ENCODE measurements at places on chromosomes 1 and 21.

DNA sequence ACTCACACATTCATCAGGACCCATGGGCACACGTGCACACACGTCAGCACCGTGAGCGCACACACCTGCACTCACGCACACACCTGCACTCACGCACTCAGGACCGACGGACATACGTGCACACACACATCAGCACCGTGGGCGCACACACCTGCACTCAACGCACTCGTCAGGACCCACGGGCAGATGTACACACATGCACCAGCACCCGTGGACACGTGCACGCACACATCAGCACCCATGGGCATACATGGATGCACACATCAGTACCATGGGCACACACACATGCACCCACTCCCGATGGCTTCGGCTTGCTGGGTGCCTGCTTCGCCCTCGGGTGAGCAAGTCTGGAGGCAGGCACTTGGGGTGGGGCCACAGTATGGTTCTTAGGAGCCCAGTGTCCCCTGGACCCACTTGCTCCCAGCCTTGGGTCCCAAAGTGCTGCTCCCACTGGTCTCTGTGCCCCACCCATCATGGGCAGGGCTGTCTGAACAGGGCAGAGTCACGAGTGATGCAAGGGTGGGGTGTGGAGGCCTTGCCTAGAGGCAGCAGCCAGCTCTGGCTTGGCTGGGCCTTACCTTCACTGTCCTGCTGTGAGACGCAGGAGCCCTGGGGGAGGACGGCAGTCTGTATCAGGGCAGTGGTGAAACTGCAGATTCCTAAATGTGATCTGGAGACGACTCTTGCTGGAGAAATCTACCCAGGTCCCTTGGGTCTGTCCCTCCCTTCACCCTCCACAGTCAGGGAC is 49.8 kb downstream of the SKI start:
- DNase-seq = no peak

GRCh38 chr21:42646836-42647235 is 6.6 kb upstream of the PDE9A start:
- DNase-seq = no peak

GRCh38 chr1:149849947-149850360 is 49.4 kb upstream of the BOLA1 start:
- DNase-seq = no peak

- DNase-seq = no peak
These were observed 10.9 kb downstream of the PRDX6 start for GRCh38 chr1:173488001-173488400.

- peak; percentile 8 for DNase-seq
These were observed 74.6 kb downstream of the DMRTA2 start for GRCh38 chr1:50348449-50349241.

- no peak for DNase-seq
These were observed 13.0 kb upstream of the ZNF692 start for GRCh38 chr1:248871837-248872401.

- no peak for DNase-seq
These were observed 16.3 kb downstream of the SPATA46 start for GRCh38 chr1:162360237-162360873.

GRCh38 chr1:184878002-184878401 is 96.3 kb downstream of the NIBAN1 start:
- DNase-seq = no peak

- no peak for DNase-seq
These were observed 1180.3 kb upstream of the B3GALT2 start for GRCh38 chr1:194366705-194367104.

DNA sequence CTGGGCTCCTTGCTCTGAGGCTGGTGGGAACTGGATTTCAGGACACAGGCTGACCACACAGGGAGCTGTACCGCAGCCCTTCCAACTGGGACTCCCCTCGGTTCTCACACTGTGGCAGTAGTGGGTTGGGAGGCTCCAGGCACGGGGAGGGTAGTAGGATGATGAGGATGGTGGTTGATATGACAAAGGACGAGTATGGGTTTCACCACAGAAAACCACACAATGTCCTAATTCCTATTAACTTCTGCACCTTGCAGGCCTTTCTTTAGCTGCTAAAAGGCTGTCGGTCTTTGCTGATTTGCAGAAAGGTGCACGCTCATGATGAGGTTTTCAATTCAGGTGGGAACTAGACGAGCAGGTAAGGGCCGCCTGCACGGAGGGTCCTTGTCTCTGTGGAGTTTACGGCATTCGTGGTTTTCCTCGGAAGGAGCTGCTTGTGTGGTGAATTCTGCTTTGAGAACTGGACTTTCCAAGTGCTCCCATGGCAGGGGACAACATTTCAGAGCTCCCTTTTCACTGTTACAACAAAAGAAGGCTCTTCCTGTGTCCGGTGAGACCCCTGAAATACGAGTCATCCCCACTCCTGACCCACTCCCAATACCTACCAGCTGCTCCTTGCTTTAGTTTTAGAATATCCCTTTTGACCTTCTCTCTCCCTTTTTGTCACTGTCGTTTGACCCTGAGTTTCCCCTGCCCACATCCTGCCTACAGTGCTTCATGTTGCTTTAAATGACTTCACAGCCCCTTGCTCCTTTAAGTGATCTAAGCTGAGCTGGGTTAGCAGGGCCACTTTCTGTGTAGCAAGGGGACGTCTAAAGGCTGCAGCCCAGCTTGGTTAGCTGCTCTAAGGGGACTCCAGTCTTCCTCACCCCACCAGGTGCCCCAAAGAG is 125.1 kb downstream of the MRPS6 start:
- DNase-seq = no peak

GRCh38 chr1:153882296-153882912 is 40.4 kb downstream of the GATAD2B start:
- DNase-seq = no peak

- no peak for DNase-seq
These were observed 691.3 kb upstream of the CXADR start for GRCh38 chr21:16821588-16821987.

- no peak for DNase-seq
These were observed 78.0 kb upstream of the HSD17B7 start for GRCh38 chr1:162712317-162713029.

GRCh38 chr21:36423771-36424433 is 38.7 kb downstream of the CHAF1B start:
- DNase-seq = no peak

GRCh38 chr1:183164340-183164739 is 21.7 kb upstream of the LAMC2 start:
- DNase-seq = no peak

DNA sequence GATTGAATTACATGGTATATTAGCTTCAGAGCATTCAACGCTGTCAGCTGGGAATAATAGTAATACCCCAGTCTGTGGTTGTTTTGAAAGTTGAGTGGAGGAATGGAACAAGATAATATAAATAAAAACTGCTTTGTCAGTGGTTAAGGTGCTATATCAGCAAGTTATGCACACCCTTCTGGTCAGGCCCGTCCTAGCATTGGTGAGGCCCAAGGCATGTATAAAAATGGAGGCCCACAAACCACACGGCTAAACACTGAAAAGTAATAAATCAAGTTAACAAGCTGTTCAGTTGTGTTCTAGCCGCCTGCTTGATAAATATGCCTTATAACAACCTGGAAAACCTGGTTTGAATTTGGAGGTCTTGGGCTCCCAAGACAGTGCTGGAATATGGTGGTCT is 77.4 kb downstream of the PSMG1 start:
- no peak for DNase-seq

- no peak for DNase-seq
These were observed 2.4 kb downstream of the ALX3 start for GRCh38 chr1:110067893-110068645.

DNA sequence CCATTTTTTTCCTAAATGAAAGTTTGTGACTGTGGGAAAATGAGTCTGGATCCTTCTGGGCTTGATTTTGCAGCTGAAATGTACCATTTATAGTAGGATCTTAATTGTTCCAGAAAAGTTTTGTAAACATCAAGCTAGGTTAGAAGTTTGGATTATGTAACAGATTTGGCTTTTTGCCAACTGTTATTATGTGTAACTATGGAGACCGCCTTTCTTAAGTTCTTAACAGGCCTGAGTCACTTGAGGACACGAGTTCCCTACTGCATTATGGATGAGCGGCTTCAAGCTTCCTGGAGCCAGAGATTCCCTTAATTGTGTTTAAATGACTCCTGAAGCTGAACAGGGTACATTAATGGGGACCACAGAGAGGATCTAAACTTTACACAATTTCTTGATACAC is 22.2 kb downstream of the SLC25A33 start:
- peak; percentile 70 for DNase-seq

- DNase-seq = no peak
These were observed 1030.9 kb downstream of the AMY1C start for GRCh38 chr1:104780470-104781078.

GRCh38 chr1:169052727-169053126 is 53.8 kb upstream of the ATP1B1 start:
- no peak for DNase-seq

- DNase-seq = no peak
These were observed 126.7 kb downstream of the NR5A2 start for GRCh38 chr1:200154069-200154767.

GRCh38 chr1:169113613-169114119 is 7.2 kb downstream of the ATP1B1 start:
- DNase-seq = no peak

DNA sequence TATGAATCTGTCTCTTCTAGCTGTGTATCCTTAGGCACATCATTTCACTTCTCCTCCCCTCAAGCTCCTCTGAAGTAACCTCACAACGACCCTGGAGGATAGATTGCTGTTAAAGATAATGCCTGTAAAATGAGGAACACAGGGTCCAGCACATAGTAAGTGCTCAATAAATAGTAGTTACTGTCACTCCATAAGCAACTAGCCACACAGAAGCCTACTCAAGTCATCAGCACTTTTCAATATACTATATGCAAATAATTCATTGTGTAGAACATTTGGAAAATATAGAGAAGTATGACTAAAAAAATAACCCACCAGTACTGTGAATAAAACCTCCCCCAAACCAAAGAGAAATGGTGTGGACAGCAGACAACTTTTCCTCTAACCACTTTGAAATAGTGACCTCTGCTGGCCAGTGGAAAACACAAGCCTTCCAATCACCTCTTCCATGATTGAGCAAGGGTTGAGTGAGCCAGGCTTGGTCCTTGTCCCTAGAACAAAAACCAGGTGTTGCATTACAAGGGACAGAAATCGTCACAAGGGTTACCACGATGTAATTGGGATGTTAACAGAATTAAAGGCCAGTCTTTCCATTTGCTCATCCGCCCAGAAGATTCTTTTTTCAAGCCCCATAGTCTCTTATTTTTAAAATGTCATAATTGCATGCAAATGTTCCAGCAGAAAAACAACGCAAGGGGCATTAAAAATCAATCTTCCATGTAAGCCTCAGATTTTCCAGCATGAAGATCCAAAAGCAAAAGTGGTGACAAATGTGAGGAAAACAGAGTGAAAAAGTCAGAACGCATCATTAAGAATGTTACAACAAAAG is 15.7 kb upstream of the GLIS1 start:
- DNase-seq = peak; percentile 20

DNA sequence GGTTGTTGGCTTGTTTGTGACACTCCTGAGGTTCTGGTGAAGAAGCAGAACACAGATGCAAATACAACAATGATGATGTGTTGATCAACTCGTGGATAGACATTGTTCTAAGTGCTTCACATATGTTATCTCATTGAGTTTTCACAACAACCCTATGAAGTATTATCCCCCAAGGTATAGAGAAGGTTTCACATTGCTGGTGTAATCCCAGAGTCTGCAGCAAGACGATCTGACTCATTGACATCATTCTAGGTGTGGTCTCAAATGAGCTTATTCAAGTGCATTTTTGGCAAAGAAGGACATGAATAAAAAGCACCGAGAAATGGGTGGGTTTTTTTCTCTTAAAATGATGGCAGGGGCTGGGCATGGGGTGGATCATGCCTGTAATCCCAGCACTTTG is 64.1 kb upstream of the SCAF4 start:
- DNase-seq = no peak

GRCh38 chr1:161111117-161111516 is 6.7 kb downstream of the PFDN2 start:
- no peak for DNase-seq

GRCh38 chr1:197441999-197442414 is 174.0 kb downstream of the CRB1 start:
- DNase-seq = no peak

GRCh38 chr1:245433561-245433960 is 278.8 kb downstream of the KIF26B start:
- no peak for DNase-seq

Measured in hippocampal formation (tissue), 2 donors.